NCI-H1694 (cell line): ENCODE measurements at places on chromosomes 16 and 17.
A peak's percentile ranks its signal among the peaks of the same experiment; 100 is the strongest.

- DNase-seq = peak; percentile 38
These were observed 94.9 kb downstream of the RBFOX3 start for GRCh38 chr17:79515646-79516571.

- no peak for DNase-seq
These were observed 570 bp downstream of the NR1D1 start for GRCh38 chr17:40099619-40100418.

GRCh38 chr17:22138861-22139469 is 446.6 kb downstream of the KCNJ18 start:
- DNase-seq = no peak

- DNase-seq = no peak
These were observed 36.0 kb downstream of the IQCK start for GRCh38 chr16:19753815-19754643.

GRCh38 chr17:49839455-49839854 is 8.4 kb downstream of the TAC4 start:
- DNase-seq = no peak

DNA sequence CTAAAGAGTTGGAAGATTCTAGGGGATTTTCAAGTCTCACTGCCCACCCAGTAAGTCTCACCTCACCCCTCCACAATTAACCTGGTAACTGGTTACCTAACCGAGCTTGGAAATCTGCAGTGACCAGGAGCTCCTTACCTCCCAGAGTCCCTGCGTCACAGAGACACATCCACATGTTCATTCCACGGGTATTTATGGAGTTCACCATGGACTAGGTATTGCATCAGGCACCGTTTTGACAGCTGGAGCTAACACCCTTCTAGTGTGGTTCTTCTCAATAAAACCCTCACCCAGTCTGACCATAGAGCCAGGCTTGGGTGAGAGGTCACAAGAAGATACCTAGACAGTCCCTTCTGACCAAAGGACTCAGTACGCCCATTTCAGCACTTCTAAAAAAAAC is 2.1 kb downstream of the CES5A start:
- no peak for DNase-seq

DNA sequence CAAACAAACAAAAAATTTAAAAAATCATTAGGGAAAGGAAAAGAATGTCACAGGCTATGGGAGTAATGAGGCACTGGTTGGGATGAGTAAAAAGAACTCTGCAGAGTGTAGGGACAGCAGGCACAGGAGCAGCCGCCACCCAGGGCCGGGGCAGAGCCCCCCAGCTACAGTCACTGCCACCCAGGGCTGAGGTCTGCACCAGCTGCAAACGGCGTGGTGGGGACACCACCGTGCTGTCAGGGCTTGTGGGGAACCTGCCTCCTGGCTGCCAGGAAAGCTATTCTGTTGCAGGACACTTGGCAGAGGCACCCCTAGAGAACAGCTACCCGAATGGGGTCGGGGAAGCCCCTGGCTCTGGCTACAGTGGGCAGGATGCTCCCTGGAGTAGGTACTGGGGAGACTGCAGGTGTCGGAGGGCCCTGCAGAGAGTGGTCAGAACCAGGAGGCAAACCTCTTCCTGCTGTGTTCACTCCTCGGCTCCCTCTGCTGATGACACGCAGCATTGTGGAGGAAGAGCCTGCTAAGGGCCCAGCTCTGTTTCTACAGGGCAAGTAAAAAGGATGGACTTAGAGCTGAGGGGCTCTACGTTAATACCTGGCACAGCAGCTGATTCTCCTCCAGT is 32.3 kb upstream of the CAPN15 start:
- DNase-seq = peak; percentile 5

DNA sequence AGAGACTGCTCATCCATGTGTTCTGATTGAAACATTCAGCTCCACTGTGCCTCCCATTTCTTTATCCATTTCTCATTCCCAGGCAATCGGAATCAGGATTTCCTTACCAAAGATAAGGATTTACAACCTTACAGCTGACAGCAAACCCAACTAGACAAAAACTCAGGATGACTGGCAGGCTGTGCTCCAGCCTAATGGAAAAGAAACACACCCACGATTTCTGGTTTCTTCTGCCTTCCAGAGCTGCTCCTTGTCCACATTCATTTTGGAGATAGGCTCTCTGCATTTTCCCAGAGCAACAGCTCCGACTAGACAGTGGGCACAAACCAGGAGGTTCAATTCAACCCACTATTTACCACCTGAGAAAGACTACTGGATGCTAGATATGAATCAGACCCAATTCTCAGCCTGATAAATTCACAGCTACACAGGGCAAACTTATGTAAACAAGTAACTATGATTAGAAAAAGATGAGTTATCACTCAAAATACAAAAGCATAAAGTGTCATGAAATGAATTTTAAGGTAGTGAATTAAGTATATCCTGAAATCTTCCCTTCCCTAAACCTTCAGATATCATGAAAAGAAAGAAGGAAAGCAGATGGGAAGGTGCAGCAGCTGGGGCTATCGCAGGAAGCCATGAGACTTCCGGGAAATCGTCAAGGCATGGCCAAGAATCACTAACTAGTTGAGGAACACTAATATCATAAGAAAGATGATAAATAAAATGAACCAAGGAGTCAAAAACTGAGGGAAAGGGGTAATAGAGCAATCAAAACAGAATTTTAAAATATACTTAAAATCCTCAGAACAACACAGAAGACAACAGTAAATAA is 44.8 kb upstream of the CLEC18B start:
- no peak for DNase-seq

DNA sequence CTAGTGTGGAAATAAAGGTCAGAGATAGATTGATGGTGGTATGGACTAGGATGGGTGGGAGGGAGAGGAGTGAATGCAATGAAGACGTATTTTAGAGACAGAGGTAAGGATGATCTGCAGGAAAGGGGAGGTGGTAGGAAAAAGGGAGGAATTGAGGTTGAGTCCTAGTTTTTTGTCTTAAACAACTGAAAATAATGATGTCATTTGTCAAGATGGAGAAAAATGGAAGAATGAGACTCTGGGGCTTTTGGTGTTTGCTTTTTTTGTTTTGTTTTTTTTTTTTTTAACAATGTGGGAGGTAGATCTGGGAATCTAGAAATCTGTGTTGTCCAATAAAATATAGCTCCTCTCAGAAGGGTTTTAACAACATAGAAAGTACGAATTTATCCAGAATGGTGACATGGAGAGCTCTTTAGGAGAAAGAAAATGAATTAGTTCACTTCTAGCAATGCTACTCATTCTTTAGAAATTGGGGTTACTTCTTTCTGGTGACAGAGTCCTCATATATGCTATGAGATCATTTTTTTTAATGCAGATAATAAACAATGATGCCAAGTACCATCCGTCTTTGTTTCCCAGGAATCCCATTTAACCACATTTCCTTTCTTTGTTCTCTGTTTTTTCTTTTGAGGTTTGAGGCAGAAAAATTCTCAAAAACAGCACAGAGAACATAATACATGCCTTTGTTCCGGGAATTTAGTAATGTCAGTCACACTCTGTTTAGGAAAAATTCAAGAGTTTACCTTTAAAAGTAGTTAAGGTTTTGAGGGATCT is 225.3 kb upstream of the COX10 start:
- DNase-seq = no peak
